SK-N-SH (cell line): ENCODE measurements at places on chromosomes 4 and X. TPM values are rescaled to one million over a fixed set of nuclear protein-coding genes. Genes with fewer than 3 reads are reported as not detected.

Gene FREM3
- polyA plus RNA-seq: 0.02 and 0.03 TPM in 2 replicates

Gene CXorf49
- not detected in 2 replicates for polyA plus RNA-seq

Gene NWD2
- polyA plus RNA-seq: not detected in 2 replicates

Gene PAGE3
- not detected in 2 replicates for polyA plus RNA-seq

Gene TCEAL5
- polyA plus RNA-seq: 0.43 and 0.45 TPM in 2 replicates

Gene TMEM271
- polyA plus RNA-seq: not detected in 2 replicates

Gene TRIM61
- polyA plus RNA-seq: not detected in 2 replicates

Gene PHOX2B
- 0.95 and 2.2 TPM in 2 replicates for polyA plus RNA-seq
